ENCODE measurements at places on chromosomes 2 and 18.

GRCh38 chr2:10327896-10328669, 25.4 kb downstream of the HPCAL1 start:
- DNase-seq = no peak

DNA sequence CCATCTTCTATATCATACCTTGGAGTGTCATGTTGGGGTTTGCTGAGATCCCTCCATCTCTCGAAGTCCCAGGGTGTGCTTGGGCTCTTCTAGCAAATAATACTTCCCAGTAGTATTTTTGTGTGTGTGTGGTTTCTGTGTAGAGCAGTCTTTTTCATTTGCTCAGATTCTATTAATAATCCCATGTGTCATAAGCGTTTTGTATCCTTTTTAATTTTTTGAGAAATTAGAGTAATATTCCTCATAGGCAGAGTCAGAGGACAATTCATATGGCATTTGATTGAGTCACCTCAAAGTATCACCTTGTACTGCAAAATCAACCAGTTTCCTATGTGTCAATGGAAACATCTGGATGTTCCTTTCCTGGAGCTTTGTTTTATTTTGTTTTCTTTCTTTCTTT, 37.4 kb upstream of the PPP1R1C start:
- no peak for DNase-seq

GRCh38 chr2:212994976-212995375, 156.4 kb downstream of the IKZF2 start:
- no peak for DNase-seq

GRCh38 chr2:588074-588645, 89.0 kb downstream of the TMEM18 start:
- no peak for DNase-seq

GRCh38 chr2:72041638-72042111, 106.0 kb downstream of the CYP26B1 start:
- DNase-seq = no peak

DNA sequence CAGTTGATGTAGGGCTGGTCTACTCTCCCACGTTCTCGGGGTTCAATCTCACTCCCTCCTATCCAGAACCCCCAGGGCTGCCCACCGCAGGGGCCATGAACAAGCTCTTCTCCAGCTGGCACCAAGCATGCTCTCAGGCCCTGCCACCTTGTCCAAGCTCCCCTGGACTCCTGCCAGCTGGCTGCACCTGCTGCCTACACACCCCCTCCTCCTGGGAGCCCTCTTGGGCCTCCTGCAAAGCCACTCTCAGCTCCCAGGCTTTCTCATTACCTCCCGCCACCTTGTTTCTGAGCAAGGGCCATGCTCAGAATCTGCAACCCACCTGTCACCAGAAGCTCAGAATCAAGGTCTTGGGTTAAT, 56.0 kb downstream of the HDAC4 start:
- no peak for DNase-seq

DNA sequence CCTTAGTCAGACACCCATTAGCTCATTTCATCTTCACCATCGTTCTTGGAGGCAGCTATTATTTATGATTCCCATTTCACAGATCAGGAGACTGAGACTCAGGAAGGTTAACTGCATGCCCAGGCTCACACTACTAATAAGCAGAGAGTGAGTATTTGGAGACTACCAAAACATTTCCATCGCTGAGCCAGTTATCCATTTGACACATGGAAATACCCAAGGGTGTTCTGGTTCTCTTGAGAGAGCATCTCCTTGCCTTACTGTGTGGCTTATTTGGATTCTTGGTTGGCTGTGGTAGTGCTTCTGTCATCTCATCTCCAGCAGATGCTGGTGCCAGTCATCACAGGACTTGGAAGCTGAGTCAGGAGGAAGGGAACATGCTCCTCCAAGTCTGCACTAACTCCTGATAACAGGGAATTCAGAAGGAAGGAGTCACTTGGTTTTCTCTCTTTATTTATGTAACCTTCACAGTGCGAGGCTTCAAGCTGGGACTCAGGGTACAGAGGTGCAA, 55.2 kb downstream of the RASGRP3 start:
- no peak for DNase-seq

DNA sequence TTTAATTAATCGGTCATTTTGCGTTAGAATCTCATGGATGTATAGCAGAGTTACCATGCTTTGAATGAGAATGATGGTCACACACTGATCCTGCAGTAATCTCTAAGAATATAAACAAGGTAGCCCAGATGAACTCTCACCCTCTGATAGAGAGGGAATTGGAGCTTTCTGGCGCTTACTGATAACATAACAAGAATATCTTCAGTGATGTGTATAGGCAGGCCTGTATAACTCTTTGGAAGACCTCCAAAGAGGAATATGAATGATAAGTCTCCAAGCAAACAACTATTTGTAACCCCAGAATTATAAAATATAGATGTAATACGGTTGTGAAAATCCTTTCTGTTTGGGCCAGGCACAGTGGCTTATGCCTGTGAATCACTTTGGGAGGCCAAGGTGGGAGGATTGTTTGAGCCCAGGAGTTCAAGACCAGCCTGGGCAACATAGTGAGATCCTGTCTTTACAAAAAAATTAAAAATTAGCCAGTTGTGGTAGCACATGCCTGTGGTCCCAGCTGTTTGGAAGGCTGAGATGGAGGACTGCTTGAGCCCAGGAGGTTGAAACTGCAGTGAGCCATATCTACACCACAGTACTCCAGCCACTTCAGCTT, 52.5 kb upstream of the LTBP1 start:
- no peak for DNase-seq
